Stimulated activated CD4-positive, alpha-beta T cell treated with anti-CD3 and anti-CD28 coated beads, TNF-alpha, amount 100 ng/mL, for 1 hour (primary cell): ENCODE measurements at places on chromosomes 5 and 9.

DNA sequence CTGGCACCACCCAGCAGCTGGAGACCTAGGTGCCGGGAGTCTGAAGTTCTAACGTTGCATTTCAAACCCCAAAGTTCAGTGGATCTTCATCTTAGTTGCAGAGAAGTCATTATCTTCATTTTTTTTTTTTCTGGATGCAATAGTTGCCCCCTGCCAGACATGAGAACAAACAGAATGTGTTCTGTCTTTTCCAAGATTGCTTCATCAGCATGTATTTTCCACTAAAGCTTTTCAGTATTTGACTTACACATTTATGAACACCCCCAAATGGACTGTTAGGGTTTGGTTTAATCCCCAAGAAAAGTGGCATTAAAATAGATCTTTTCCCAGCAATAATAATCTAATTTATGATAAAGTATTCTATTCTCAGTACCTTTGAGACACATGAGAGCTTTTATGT is 135.2 kb upstream of the OSMR start:
- no peak for DNase-seq

GRCh38 chr5:78504704-78505677 is 143.6 kb downstream of the LHFPL2 start:
- DNase-seq: no peak

DNA sequence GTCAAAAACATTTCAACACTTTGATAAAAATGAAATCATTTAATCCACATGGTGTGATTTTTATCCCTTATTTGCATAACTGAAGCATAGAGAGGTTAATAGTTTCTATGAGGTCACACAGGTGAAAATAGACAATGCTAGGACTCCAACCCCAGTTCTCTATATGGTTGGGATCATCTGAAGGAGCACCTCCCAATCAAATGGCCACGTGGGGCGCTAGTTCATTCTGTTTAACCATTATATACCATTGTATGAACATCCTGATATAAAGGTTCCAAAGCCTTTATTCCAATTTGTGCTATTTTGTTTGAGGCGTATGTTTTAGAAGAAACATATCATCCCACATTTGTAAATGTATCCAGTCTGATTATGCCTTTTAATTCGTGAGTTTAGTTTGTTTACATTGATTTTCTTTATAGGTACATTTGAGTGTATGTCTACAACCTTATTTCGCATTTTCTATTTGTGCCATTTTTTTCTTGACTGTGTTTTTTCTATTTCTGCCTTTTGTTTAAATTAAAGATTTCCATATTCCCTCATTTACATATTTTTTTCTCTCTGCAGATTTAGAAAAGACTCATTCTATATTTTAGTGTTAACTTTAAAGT is 1092.0 kb downstream of the MAT2B start:
- no peak for DNase-seq

DNA sequence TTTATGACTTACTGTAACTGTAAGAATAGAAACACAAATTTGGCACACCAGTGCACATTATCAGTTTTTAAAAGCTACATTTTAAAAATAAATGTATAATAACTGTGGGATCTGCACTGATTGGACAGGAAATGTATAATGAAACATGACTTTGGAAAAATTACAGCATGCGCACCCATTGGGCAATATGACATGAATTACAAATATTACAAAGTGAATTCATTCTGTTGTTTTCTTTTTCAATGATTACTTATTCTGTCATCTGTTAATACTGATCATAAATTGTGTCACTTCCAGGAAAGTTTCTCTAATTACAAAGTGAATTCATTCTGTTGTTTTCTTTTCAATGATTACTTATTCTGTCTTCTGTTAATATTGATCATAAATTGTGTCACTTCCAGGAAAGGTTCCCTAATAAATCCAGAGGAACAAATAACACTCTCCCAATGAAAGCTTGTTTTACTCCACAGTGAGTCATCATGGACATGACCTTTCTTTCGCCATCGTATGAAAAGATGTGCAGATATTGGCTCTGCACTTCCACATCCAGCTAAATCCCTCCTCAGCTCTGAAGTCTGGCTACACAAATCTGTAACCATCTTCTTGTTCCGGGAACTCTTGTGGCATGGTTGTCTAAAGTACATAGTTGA is 297.0 kb upstream of the HAPLN1 start:
- no peak for DNase-seq

DNA sequence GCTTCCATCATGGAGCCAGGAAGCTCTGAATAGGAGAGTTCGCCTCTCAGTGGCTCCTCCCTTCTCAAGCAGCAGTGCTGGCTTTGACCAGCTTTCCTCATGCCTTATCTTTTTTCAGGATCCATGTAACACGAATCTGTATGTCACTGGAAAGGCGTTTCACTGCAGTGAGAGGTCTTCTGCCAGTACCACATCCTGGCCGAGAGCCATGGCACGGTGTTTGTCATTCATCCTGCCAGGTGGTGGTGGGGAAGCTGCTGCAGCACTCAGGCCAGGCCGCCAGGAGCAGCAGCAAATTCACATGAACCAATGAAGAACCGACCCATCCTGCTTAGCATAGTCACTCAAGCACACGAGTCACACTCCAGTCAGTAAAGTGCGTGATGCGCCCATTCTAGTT is 179.0 kb downstream of the FANCC start:
- DNase-seq: no peak
